NCI-H1436 treated with DMSO at 0.1 percent for 48 hours (cell line): ENCODE measurements at places on chromosomes 11 and 22.

DNA sequence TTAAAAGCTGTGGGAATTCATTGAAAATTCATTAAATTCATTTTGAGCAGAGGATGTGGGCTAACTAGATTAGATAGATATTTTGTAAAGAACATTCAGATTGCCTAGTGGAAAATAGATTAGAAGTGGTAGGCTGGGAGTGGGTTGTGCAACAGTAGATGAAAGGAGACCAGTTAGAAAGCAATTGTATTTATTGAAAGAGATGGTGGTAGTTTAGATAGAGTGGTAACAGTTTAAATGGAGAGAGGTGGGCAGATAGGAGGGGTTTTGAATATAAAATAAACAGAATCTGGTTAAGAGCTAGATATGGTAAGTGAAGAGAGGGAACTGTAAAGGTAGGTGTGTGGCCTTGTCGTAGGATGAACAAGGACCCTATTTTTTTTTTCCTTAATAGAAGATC is 34.5 kb downstream of the METTL15 start:
- DNase-seq, result no peak

- DNase-seq, result no peak
These were observed 213.9 kb upstream of the CADM1 start for GRCh38 chr11:115718106-115718505.

DNA sequence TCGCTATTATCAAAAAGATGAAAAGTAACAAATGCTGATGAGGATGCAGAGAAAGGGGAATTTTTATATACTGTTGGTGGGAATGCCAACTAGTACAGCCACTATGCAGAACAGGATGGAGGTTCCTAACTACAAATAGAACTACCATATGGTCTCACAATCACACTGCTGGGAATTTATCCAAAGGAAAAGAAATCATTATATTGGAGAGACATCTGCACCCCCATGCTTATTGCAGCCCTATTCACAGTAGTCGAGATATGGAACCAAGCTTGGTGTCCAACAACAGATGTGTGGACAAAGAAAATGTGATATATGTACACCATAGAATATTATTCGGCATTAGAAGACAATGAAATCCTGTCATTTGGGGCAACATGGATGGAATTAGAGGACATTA is 19.6 kb upstream of the POU2AF2 start:
- DNase-seq, result no peak

DNA sequence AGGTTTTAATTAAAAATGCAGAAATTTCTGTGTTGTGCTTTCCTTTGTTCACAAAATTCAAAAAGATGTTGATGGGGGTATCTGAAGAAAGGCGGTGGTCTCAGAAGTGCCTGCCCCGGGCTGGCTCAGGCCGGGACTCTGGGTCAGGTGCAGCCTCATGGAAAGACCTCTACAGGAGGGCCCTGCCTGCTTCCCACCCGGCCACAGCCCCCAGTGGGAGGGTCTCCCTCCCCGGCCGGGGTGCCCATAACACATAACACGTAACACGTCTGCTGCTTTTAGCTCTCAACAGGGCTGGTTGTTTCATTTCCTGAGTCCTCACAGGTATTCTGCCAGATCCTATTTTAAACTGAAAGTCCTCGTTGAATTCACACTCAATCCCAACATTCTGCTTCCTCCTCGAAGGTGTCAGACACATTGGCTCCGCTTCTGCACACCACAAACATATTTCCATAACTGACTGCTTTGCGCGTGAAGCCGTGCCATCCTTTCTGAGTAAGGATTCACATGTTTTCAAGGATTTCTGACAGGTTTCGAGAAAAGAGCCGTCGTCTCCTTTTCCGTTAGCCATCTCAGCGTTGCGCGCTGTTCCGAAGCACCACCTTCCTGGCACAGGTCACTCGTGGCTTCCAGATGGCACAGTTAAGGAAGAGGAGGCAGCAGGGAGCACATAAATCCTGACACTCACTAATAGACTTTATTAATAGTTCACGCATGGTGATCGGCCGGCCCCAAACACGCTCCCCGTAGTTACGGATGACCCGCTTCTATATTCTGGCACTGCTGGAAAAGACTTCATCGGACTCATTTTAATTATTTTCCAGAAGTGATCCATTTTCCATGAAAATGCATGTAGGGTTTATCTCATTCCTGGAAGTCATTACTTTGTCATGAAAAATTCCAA is 569.3 kb downstream of the BRD1 start:
- DNase-seq, result no peak

- DNase-seq, result no peak
These were observed 117.5 kb upstream of the TOP3B start for GRCh38 chr22:22099833-22100812.

- no peak for DNase-seq
These were observed 133.1 kb upstream of the TBCEL start for GRCh38 chr11:120890609-120891320.

- DNase-seq, result no peak
These were observed 30.9 kb downstream of the PTPRJ start for GRCh38 chr11:48011102-48011797.

DNA sequence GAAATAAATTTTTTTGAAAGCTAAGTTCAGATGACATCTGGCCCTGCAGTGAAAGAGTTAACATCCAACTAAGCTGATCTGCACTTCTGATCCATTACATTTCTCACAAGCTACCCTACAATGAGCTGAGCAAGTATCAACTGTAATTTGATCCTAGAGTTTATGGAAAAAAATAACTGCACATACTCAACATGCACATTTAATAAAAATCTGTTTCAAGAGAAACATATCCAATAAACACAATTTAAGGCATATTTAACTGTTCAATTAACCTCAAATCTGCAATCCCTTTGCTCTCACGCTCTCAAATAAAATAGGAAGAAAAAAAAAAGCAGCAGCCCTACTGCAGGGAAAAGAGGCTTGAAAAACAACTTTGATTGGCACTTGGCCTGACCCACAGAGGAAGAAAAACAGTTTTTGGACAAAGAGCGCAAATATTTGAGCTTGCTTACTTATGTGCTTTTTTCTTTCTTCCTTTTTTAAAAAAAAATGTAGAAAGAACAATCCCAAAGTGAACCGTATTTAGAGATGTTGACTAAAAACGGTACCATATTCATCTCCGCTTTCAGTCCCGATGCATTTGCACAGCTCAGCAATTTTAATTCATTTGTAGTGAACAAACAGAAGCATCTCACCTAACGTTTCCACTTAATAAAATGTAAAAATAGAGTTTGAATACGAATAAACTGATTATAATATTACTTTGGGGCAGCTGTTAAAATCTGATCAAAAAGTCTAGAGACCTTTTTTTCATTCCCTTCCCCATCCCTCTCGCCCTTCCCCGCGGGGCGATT is 1.6 kb downstream of the SESN3 start:
- DNase-seq, result no peak

DNA sequence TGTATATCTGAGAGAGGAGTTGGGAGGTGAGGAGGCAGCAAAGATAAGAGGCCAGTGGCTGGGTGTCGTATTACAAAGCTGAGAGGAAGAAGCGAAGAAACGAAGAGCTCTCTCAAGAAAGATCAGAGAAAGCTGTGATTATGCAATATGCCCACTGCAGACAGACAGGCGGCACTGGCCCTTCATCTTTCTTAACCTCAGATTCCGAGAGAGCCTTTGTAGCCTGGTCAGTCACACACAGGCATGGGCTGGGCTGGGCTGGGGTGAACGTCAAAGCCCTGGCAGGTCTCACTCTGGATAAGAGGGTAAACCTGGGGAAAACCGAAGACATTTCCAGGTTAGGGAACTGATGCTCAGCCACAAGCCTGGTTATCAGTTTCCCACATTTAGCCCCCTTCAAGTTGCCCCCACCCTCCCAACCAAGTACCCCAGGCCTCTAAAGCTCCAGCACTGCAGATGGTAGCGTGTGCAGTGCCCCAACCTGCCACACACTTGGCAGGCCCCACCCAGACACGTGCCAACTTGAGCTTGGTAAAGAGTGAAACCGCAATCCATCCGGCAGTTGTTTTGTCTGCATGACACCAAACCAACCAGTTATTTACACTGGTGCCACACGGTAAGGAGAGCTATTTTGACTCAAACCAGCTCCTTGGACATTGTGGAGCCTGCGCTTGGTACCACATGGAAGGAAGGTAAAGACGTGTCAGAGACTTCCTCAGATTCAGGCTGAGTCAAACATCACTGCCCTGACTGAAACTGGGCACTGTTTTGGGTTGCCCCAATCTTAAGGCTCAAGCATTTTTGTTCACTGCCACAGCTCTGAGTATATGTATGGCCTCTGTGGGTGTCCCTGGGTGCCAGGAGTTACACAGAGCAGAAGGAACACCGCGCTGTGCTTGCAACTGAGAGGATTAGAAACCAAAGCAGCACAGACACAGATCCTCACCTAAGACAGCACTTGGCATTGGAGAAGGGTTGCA is 135.9 kb downstream of the FDX1 start:
- DNase-seq, result no peak

DNA sequence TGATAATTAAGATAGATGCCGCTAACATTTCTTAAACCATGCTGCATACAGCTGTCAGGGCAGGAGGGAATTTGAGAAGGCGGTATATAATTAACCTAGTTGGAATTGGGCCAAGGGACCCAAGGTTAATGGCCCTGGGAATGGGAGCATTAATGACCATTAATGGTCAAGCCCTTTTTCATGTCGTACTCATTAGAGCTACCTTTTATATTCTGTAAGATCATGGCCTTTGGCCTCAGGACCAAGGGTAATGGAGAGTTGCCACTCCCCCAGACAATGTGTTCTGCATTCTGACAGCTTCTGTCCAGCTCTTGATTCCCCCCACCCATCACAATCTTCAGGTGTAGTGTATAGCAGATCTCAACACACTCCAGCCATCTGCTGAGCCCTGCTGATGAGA is 111.6 kb downstream of the NTM start:
- no peak for DNase-seq

- DNase-seq, result no peak
These were observed 24.5 kb downstream of the PISD start for GRCh38 chr22:31637447-31637890.

GRCh38 chr11:115126092-115126491 is 378.1 kb downstream of the CADM1 start:
- no peak for DNase-seq

- DNase-seq, result no peak
These were observed 1312.3 kb downstream of the FAM181B start for GRCh38 chr11:81421251-81421860.

DNA sequence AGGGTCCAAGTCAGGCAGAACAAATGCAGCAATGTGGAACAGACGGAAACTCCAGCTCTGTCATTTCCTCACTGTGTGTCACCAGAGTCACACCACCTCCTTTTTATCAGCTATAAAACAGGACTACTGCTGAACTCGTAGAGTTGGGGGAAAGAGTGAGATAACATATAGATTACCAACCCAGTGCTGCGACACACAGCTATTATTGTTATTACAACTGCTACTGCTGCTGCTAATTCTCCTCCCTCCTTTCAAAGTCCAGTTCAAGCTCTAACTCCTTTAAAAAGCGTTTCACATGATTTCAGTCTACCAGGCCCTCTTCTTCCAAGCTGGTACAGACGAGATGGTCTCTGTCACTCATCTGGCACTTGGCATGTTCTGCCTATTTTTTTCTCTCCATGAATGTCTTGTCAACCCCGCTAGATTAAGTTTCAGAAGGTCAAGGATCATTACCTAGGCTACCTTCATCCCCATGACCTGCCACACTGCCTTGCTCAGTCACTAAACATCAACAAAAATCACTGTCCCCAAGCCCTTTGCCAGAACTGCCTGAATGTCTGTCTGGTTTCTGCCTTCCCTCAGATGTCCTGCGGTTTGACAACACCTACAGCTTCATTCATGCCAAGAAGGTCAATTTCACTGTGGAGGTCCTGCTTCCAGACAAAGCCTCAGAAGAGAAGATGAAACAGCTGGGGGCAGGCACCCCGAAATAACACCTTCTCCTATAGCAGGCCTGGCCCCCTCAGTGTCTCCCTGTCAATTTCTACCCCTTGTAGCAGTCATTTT is 3.7 kb upstream of the MTFP1 start:
- no peak for DNase-seq

DNA sequence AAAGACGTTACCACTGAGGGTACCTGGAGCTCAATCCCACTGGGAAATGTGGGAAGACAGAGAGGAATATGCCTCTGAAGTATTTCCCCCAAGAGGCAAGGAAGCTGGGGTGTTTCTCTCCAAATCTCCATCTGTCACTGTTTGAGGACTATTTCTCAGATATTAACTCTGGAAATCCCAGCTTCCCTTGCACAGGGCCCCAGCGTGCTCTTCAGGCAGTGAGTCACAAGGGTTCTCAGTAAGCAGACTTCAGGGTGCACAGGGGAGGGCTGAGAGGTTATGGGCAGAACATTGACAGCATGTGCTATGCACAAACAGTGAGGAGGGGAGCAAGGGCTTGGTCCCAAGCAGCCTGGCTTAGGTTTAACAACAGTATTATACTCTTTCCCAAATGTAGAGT is 60.9 kb upstream of the EED start:
- DNase-seq, result no peak

DNA sequence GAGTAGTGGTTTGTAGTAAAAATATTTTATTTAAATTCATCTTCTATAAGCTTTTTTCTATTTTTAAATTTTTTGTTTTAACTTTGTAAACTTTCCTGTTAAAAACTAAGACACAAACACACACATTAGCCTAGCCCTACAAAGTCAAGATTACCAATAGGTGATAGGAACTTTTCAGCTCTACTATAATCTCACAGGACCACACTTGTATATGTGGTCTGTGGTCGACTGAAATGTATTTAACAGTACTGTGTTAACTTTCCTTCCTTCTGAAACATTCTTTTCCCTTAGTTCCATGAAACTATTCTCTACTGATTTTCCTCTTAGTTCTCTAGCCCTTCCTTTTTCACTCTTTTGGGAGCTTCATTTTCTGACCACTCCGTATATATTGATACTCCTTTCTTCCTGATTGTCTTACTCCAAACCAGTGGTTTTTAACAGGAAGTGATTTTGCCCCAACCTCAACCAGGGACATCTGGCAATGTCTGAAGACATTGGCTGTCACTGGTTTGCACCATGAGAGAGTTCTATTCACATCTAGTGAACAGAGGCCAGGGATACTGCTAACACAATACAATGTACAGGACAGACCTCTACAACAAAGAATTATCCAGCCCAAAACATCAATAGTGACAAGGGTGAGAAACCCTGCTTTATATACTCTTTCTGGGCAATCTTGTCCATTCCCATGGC is 8.8 kb downstream of the ZW10 start:
- no peak for DNase-seq

GRCh38 chr22:27679176-27679575 is 122.4 kb downstream of the MN1 start:
- no peak for DNase-seq

GRCh38 chr11:96366024-96366423 is 23.0 kb upstream of the MAML2 start:
- no peak for DNase-seq

- DNase-seq, result no peak
These were observed 10.5 kb downstream of the FGF3 start for GRCh38 chr11:69808667-69809086.

GRCh38 chr22:46513908-46514550 is 23.4 kb downstream of the CELSR1 start:
- no peak for DNase-seq
